Kidney (tissue), 22 donors: ENCODE measurements at places on chromosomes 2 and 18.

DNA sequence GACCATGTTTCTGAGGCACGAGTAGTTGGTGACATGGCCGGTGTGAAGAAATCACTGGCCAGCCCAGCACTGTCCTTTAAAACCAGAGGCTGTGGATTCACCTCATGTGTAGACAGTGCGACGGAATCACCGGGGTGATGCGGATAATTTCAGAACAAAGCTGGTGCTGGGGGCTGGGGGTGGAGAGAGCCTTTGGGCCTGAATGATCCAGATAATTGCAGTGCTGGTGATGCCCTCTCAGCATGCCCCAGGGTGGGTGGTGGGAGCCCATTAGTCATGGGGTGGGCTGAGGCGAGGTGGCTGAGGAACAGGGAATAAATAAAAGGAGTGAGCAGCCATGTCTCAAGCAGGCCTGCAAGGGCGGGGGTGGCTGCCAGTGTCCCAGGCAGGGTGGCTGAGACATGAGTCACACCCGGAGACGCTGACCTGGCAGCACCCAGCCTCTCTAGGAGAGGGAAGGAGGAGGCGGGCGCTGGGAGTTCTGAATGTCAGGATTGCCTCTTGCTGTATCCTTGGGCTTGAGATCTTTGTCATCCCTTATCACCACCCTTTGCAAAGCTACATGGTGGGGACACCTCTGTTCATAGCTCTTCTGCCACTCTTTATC lies 151.1 kb upstream of the MSH6 start:
- DNase-seq = no peak

GRCh38 chr2:165623161-165623560 lies 153.7 kb downstream of the CSRNP3 start:
- DNase-seq = no peak

DNA sequence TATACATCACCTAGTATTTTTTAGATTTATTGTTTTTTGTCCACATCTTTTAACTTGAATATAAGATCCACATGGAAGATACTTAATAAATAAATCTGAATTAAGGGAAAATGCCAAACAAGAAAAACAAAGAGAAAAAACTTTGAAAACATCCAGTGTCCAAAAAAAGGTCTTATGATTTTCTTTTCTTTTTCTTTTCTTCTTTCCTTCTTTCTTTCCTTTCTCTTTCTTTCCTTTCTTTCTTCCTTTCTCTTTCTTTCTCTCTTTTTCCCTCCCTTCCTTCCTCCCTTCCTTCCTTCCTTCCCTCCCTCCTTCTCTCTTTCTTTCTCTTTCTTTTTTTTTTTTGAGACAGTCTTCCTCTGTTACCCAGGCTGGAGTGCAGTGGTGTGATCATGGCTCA lies 29.6 kb upstream of the WIPF1 start:
- no peak for DNase-seq

- DNase-seq = no peak
Measured at GRCh38 chr2:79960035-79960434, 344.5 kb downstream of the LRRTM1 start.

GRCh38 chr2:127704641-127705390 lies 3.5 kb downstream of the SFT2D3 start:
- DNase-seq = no peak

DNA sequence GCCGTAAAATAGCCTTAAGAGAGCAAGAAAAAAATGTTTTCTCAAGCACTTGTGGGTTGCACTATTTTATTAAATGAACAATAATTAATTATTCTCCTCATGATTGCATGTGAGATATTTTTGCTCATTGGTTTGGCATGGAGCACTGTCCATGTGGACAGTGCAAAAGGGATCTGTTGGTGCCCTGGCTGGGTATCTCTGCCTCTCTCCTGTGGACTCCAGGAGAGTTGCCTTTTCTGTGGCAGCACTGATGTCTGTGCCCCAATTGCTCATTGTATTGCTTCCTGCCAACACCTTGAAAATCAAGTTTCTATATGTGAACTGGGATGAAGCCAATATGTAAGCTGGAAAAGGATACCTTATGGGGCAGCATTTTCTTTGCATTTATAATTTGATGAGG lies 131.7 kb downstream of the SETBP1 start:
- no peak for DNase-seq

GRCh38 chr2:240785424-240786335 lies 34.3 kb downstream of the KIF1A start:
- peak; percentile 31 for DNase-seq

DNA sequence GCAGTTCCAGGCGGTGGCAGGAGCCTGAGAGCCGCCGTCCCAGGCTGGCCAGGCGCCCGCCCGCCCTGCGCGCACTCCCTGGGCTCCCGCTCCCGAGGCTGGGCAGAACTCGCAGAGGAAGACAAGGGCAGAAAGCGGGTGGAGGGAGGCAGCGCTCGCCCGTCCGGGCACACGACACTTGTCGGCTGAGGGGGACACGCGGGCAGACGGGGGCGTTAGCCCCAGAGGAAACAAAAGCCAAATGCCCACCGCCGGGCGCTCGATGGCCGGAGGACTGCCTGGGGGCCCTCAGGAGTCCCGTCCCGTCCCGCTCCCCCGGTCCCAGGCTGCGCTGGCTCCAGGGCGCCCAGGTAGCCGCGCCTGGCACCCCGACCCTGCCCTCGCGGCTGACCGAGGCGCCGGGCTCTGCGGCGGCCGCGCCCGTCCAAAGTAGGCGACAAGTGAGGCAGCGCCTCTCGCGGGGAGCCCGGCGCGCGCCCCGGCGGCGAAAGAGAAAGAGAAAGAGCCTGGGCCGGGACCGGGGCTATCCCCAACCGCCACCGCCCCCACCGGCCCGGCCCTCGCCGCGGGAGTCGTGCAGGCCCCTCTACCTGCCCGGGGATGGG lies 491 bp downstream of the L3MBTL4 start:
- DNase-seq = peak; percentile 69

- DNase-seq = no peak
Measured at GRCh38 chr2:131055169-131056065, 37.8 kb downstream of the FAM168B start.

GRCh38 chr2:24210723-24211122 lies 35.9 kb downstream of the FAM228A start:
- DNase-seq = no peak

- DNase-seq = no peak
Measured at GRCh38 chr2:176892676-176893226, 319.8 kb upstream of the HNRNPA3 start.

- DNase-seq = no peak
Measured at GRCh38 chr2:105660489-105660888, 84.2 kb upstream of the NCK2 start.

DNA sequence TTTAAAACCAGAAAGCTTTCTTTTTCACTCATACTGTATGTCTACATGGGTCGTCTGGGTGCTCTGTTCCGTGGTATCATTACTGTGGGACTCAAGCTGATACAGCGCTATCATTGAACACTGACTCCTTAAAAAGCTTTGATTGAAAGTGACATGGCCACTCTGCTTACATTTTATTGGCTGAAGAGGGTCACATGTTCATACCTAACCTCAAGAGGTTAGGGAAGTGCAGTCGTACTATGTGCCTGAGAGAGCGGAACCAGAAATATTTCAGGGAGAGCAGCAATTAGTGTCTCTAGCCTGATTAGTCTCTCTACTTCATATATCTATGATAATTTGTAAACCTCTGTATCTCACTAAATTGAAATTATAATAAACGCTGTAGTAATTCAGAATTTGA lies 43.5 kb downstream of the PSMD14 start:
- no peak for DNase-seq

DNA sequence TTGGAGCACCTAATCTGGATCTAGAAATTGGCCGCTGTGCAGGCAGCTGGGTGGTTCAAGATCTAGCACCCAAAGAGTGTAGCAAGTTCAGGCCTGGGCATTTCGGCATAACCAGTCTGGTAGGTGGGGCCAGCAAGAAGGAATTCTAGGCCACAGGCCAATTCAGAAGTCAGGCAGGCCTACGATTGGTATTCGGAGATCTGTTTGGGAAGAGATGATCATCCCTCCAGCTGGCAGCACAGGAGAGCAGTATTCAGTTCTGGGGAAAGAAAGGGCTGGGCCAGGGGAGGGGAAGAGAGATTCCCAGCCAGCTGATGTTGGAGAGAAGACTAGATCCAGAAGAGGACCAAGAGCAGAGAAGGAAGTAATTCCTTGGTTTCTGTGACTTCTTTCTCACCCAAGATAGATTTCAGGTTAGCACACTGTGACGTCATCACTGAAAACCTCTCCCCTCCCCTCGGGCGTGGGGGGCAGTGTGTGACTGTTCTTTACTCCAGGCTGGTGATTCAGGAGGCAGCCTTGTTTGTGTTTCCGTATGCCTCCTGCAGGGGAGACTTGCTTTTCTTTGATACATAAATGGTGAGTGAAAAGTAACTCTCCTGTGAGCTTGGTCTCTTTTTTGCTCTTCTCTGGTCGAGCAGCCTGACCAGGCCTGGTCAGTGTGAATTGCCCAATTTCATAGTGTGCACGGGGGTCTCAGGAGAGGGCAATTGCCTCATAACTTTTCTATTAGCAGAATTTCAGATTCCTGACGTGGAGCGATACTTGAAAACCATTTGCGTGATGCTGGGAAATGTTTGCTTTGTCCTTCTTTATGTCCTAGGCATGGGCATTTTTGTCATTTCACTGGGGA lies 61.1 kb downstream of the MEIS1 start:
- DNase-seq = peak; percentile 50

DNA sequence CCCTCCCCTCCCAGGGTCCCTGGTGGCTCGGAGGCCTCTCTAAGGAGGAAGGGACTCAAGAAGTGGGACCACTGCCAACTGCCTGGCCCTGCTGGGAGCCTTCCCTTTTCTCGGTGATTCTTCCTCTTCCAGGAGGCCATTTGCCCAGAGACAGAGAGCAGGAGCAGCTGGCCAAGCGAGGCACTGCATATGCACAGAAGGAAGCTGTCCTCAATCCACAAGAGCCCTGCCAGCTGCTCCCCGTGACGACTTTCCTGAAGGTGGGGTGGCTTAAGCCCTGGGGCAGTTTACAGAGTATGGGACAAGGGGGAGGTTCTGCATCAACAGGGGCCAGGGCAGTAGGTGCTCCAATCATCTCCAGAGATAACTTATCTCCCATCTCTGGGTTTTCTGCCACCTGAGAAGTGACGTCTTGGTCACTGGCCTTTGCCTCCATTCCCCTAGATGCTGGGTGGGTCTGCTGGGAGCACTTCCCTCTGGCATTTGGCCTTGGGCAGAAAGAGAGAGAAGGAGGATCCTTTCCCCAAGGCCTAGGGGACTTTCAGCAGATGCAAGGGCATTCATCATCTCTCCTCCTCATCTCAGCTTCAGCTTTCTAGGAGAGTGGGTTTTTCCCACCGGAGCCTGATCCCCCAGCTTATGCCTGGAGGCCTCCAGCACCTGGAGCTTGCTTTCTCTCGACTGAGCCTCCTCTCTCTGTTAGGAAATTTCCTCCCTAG lies 28.5 kb downstream of the CIB4 start:
- peak; percentile 60 for DNase-seq

- DNase-seq = peak; percentile 25
Measured at GRCh38 chr2:207258263-207258991, 92.7 kb upstream of the KLF7 start.

DNA sequence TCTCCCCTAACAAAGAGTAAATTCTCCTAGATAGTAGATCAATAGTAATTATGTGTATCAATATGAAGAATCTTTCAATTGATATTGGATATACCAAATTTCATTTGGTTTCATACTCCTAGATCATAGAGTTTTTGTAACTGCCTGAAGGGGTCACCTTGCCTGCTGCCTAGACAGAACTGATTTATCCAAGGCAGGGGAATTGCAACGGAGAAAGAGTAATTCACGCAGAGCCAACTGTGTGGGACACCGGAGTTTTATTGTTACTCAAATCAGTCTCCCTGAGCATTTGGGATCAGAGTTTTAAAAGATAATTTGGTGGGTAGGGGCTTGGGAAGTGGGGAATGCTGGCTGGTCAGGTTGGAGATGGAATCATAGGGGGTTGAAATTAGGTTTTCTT lies 92.2 kb upstream of the SLC8A1 start:
- no peak for DNase-seq

DNA sequence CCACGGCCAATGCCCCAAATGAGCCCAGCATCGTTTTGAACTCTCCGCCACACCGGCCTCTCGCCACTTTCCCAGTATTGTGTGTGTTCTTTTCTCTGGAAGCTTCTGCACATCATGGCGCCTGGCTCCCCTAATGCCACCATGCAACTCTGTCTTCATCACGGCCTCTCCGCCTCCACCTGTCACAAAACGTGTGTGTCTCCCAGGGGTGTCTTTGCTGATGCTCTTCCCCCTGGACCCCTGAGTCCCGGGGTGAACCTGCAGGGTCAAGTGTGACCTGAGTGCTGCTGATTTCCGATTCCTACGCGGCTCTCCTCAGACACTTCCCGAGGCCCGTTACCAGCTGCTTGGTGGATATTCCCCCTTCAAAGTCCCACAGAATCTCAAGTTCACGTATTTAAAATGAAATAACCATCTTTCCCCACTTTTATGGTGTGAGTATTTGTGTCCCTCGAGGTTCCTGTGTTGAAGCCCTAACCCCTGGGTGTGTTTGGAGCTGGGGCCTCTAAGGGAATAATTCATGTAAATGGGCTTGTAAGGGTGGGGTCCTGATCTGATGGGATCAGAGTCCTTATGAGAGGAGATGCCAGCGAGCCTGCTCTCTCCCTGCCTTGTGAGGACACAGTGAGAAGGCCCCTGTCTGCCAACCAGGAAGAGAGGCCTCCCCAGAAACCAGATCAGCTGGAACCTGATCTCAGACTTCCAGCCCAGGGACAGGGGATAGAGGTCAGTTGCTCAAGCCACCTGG lies 87.5 kb upstream of the PXDN start:
- no peak for DNase-seq

- no peak for DNase-seq
Measured at GRCh38 chr18:71583252-71583651, 960.9 kb downstream of the CBLN2 start.

GRCh38 chr2:156476850-156477206 lies 40.6 kb downstream of the GPD2 start:
- DNase-seq = no peak

DNA sequence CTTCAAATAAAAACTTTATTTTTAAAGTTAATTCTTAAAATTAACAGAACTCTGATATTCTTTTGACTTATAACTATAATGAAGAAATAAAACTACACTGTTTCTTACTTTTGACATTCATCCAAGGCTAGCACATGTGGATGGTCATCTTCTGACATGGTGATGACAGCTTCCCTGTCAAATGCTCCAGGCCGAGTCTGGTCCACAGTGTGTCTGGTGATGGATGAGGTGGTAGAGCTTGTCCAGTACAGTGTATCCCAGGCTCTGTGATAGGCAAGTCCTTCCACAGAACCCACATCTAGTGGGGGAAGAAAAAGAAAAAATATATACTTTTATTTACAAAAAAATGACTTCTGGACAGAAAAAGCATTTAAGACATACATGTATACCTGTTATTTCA lies 1529.5 kb downstream of the LRP1B start:
- DNase-seq = no peak

DNA sequence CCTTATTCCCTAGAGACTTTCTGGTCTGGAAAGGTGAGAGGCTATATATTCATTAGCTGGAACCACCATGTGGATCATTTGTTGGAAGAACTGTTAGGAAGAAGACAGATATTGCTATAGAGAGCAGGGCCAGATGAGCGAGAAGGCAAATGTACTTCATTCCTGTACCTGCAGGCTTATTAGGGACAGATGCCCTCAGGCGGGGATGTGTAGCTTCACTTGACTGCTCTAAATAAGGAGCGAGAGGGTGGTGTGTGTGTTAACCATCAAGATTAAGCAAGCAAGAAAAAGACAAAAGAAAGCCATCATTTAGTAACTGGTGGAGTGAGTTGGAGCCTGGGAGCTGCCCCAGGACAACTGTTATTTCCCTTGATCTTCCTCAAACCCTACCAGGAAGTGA lies 36.4 kb downstream of the NEDD4L start:
- DNase-seq = peak; percentile 31
